CD4-positive, alpha-beta T cell treated with Interleukin-12 subunit alpha and Interleukin-12 subunit beta, for 1 hour (primary cell): ENCODE measurements at places on chromosomes 7 and 10.

GRCh38 chr10:35346248-35346647 is 9.9 kb downstream of the CCNY start:
- DNase-seq = no peak

DNA sequence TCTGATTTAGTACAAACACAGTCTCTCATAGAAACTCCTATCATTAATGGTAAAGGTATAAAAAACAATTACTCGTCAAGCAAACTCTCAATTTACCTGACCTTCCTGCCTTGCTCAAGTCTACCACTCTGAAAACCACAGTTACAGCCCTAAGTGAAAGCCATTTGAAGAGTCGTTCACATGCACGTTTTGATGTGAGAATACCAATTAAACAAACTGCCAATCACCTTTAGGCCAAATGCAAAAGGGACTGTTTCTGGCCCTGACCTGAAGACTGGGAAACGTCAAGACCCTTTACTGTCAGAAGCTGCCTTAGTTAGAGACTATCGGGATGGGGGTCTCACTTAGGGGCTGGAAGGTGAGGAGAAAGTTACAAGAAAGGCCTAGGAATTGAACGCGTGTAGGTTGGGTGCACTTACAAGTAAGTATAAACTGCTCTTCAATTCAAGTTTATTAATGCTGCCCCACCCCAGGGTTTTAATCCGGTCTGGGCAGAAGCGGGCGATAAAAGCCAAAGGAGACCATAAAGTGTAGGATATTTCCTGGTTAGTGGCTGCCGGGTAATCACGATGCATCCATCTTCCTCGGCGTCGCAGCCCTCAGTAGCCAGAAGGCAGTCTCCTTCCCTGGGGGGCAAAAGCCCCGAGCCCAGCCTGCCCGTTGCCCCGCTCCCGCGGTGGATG is 935 bp downstream of the TM9SF3 start:
- peak; percentile 50 for DNase-seq

- DNase-seq = no peak
These were observed 210.8 kb downstream of the DIP2C start for GRCh38 chr10:478471-479245.

GRCh38 chr10:49037187-49037586 is 78.1 kb downstream of the VSTM4 start:
- DNase-seq = no peak

- no peak for DNase-seq
These were observed 10.4 kb downstream of the NEUROG3 start for GRCh38 chr10:69562731-69563254.

- peak; percentile 55 for DNase-seq
These were observed 327.8 kb upstream of the C7orf33 start for GRCh38 chr7:148262721-148263229.

- DNase-seq = no peak
These were observed 68.1 kb downstream of the PDGFA start for GRCh38 chr7:451255-452225.
